ENCODE measurements at places on chromosomes 6 and 20.

DNA sequence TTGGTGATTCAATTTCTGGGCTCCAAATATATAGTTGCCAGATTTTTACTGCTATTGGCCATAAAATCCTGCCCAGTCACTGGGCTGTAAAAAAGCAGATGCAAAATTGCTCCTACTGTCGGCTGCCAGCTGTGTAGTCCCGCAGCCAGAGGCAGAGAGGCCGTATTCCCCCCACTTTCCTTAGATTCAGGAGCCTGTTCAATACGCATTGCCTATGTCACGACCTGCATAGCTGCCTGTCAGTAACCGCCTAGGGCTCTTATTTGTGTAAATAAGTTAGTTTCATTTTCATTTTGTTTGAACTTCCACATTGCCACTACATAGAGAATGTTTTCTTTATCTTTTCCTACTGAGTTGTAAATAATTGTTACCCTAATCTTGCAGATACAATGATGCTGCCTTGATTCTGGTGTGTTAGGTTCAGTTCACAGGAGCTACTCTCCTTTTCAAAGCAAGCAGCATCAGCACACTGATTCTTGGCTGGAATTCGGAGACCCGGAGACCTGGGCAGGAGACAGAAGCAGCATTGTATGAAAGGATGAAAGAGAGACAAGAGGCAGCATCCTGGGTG is 46.0 kb upstream of the UST start:
- peak; percentile 24 for DNase-seq

GRCh38 chr20:60962367-60963045 is 289.6 kb upstream of the CDH4 start:
- DNase-seq, result no peak

DNA sequence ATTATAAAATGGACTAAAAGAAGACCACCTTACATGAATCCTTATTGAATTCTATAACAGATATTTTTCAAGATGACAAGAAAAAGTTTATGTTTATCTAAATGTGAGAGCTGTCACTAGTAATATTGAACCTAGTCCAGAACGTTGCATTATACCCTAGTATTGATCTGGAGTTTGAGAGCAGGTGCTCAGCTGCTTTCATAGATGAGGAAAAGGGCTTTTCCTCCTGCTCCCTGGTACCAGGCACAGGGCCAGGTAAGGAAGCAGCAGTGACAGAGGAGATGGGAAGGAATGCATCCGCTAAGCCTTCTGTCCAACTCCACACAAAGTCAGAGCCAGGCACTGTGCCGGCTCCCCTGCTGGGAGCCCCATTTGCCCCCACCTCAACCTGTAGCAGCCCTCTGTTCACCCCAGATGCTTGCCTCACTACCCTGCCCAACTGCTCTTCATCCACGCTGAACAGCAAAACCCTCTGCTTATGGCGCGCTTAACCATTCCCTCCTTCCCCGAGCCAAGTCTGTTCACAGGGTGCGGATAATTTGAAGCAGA is 393.1 kb downstream of the FRK start:
- no peak for DNase-seq

DNA sequence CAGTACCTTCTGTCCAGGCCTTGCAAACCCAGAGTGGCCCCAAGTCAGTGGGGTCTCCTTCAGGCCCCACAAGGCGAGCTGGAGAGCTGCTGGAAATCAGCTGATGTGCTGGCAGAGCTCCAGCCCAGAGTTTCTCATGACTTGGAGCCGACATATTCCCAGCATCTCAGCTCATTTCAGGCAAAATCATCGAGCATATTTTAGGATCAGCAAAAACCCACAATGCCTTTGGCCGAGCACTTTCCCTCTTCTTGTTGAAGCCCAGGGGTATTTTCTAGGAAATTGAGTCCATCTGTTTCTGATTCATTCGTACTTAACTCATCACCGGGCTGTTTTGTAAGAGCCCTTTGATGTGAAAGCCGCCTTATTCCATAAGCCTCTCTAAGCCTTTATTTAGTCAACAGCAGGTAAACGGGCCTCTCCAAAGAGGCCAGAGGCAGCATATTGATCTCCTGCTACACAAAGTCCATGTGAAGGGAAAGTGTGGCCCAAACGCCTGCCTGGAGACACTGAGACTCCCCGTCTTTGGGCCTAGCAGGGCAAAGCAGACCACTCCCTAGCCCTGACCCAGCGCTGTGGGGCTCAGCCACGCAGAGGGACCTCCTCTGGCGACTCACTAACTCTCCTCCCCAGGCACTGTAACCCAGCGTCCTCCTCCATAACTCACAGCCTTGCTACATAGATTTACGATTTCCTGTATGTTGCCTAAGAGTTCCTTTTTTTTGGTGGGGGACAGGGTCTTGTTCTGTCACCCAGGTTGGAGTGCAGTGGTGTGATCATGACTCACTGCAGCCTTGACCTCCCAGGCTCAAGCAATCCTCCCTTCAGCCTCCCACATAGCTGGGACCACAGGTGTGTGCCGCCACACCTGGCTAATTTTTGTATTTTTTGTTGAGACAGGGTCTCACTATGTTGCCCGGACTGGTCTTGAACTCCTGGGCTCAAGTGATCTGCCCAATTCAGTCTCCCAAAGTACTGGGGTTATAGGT is 12.1 kb upstream of the C20orf203 start:
- DNase-seq, result no peak

GRCh38 chr6:42177514-42178364 is 4.6 kb downstream of the GUCA1A start:
- peak; percentile 45 for DNase-seq

GRCh38 chr6:20924911-20925543 is 390.8 kb downstream of the CDKAL1 start:
- DNase-seq, result no peak
